Mammary epithelial cell (primary cell): ENCODE measurements at places on chromosomes 1 and 21.

DNA sequence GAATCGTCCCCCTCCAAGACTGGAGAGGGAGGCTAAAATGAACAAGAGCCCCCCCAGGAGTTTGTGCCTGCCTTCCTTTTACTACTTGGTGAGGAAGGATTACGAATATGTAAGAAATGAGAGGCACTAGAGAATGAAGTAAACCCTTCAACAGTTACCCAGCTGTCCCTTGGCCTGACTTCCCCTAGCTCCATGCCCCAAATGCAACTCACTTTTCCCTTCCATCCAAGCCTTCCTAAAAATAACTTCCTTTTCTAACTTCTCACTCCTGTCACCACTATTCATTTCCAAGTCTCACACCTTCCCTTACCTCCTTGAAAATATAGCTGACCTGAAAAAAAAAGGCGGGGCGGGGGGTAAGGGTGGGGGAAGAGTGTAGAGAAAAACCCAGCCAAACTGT, 96.6 kb upstream of the HNRNPU start:
- DNase-seq, result no peak

GRCh38 chr1:175154629-175155472, 37.7 kb downstream of the KIAA0040 start:
- DNase-seq, result peak; percentile 51

DNA sequence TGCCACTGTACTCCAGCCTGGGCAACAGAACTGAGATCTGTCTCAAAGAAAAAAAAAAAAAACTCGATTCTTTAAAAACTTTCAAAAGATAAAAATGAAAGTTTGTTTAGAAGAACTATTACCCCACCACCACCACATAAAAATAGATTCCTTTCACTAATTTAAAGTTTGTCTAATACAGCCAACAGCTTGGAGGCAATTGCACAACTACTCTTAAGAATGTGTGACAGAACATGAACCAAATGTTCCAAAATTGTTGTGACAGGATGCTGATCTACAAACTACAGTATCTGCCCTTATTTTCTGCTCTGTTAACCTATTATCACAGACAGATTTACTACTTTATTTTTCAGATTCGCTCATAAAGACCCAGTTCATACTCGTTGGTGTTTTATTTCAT, 5.5 kb upstream of the TGFBR3 start:
- DNase-seq, result no peak

DNA sequence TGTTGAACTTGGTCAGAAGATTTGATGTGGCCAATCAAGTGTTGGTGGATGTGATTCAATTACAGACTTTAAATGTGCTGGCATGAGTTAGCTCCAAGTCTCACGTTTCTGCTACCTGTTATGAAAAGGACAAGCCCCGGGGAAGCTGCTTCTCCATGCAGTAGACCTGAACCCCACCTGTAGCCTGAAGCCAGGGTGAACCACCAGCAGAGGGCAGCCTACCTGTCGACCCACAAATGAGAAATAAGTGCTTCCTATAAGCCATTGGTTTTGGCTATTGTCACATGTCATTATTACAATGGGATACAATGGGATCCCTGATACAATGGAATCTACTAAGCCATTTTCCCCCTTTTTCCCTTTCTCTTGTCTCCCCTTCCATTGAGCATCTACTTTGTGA, 230.2 kb downstream of the PRDM2 start:
- no peak for DNase-seq

GRCh38 chr21:45909238-45909988, 72.2 kb upstream of the COL6A1 start:
- DNase-seq, result no peak

DNA sequence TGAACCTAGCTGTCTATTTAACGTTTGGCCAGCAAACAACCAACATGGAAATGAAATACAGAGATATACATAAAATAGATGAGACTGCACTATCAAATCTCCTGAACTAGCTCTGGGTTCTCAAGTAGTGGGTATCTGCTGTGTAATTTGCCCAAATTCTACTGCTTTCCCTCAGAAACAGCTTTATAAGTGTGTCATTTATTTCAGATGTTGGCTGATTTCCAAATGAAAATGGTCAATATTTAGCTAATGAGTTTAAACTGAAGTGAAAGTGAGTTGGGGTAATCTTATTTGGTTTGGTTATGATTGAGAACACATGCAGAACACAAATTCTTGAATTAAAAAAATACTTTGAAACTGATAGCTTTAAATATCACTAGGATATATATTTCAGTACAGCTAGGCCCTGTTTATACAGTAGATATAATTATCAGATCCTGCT, 601.7 kb upstream of the CXADR start:
- DNase-seq, result no peak
